ENCODE measurements at places on chromosomes 11 and 22. TPM values are rescaled to one million over a fixed set of nuclear protein-coding genes. Genes with fewer than 3 reads are reported as not detected.

The MFNG gene
- polyA plus RNA-seq, result 326 TPM

The CBLIF gene
- not detected for polyA plus RNA-seq

The IRAG1 gene
- not detected for polyA plus RNA-seq

GRCh38 chr22:24499706-24500276 is 4.7 kb downstream of the UPB1 start:
- DNase-seq, result no peak

GRCh38 chr11:110463153-110463552 is 33.4 kb downstream of the FDX1 start:
- peak; percentile 21 for DNase-seq

- DNase-seq, result no peak
These were observed 877.6 kb upstream of the CHORDC1 start for GRCh38 chr11:91100427-91100826.
